ENCODE measurements at places on chromosomes 2 and 18.

DNA sequence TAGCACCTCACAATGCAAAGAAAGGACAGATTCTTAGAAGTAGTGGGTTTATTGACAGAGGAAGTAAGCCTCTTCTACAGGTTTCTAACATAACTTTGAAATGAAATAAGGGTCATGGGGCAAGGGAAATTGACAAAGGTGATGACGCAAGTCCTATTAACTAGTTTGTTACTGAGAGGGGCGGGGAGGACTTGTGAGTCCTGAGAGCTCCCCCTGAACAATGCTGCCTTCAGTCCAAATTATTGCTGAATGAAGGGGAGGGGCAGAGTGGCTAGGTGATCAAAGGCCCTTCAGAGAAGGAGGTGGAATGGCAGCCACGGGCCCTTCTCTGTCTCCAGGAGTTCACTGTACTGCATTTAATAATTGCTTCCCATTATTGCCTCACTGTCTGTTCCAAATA is 390.0 kb downstream of the MEIS1 start:
- DNase-seq = no peak

DNA sequence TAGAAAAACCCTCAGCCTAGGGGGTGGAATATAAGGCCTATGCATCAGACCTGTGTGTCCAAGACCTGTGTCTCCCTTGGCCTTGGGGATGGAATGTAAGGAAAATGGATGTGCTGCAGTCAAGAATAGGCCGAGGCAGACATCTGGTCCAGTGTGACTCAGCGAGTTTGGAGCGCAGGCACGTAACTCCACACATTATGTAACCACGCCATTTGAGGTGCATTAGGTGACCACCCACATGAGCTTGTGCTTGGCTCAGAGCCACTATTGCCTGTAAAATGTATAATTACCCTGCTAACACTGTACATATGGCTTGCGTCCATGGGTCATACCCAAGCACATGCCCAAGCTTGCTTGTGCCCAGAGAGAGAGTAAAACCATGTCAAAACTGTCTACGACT is 580.9 kb upstream of the HNMT start:
- DNase-seq = no peak

- no peak for DNase-seq
Measured at GRCh38 chr18:12046046-12046750, 47.4 kb upstream of the ANKRD62 start.

DNA sequence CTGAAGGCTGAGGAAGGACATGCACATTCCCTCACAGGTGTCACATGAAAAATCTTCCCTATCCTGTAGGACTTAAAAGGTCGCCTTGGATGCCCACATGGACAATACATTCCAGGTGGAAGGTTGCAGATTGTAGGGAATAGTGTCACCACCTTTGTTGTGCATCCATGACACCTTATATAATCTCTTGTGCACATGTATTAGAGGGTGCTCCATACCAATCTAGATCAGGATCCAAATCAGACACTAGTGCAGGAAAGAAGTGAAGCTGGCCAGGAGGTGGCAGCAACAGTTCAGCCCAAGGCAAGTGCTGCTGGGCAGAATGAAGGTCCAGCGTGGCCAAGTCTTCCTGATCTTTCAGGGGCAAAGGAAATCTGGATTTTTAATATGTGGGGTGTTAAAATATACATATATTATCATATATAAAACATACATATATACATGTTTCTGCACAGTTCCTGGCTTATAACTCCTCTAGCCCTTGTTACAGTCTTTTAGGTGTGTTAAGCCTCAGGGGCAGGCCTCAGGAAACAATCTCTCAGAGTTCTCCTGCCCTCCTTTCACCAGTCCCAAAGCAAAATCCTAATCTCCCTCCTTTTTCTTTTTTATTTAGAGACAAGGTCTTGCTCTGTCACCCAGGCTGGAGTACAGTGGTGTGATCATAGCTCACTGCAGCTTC is 16.6 kb downstream of the NIF3L1 start:
- DNase-seq = peak; percentile 64

GRCh38 chr2:148656516-148656915 is 12.0 kb downstream of the EPC2 start:
- DNase-seq = no peak

GRCh38 chr2:165572151-165572550 is 102.7 kb downstream of the CSRNP3 start:
- peak; percentile 61 for DNase-seq

GRCh38 chr18:24488824-24489493 is 28.5 kb downstream of the HRH4 start:
- DNase-seq = no peak

DNA sequence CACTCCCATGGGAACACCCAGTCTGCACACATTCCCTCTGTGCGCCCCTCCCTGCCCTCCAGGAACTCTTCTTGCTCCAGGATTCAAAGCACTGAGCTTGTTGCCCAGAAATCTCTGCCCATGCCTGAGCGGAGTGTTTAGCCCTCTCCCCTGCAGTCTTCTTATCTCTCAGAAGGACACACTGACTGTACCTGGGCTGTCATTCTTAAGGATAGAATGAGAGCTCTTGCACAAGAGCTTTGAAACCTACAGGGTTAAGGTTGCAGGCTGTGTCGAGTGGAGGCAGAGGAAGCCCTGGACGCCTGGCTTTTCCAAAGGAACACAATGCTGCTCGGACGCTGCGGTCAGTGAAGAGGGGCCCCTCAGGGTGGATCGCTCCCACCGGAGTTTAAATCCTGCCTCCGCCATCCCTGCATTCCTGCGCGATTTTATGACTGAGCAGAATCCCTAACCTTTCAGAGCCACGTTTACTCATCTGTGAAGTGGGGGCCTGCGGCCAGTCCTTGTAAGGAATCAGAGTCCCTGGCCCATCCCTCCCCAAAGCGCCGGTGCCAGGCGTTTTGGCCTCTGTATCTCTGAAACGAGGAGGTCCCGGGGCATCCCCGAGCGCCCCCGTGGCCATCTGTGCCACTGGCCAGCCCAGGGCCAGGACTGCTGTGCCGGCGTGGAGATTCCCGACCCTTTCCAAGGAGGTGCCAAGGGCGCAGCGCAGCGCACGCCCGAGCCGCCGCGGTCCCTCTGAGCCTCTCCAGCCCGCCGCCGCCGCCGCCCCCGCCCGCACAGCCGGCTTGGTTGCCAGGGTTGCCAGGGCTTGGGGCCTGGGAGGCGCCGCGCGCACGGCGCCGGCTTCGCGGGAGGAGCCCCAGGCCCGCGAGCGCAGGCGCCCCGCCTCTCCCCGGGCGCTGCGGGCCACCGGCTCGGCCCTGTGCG is 58.9 kb downstream of the FAM168B start:
- peak; percentile 44 for DNase-seq

DNA sequence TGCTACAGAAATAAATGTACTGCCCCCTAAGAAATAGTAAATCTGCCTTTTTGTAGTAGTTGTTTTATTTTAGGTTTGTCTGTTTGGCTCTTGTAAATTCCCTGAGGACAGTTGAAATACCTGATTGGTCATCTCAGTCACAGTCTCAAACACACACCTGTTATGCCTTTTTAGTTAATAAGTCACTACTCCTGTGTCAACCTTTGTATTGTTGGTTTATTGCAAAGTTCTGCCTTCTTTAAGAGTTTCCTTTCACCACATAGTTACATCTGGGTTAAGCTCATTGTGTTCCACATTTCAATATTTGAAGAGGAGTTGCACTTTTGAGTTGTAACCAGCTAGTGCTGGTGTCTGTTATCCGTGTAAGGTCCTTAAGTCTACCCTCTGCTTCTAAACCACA is 198.7 kb downstream of the CCDC85A start:
- DNase-seq = no peak

- DNase-seq = no peak
Measured at GRCh38 chr2:129331638-129332037, 647.8 kb upstream of the RAB6C start.

DNA sequence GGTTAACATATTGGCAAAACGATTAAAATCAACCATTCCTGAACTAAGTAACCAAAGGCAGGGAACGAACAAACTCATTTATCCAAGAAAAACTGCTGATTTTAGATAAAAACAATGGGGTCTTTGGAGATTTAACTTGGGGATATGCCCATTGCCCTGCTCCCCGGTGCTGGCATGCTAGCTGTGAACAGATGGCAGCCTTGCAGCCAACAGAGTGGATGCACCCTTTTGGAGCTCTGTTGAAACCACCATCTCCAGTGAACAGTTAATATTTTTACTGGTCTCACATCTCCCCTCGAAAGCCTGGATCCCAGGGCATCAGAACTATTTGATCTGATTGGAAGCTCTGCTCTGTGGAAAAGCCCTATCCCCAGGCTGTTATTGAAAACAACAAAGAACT is 303.1 kb downstream of the TGIF1 start:
- DNase-seq = no peak

DNA sequence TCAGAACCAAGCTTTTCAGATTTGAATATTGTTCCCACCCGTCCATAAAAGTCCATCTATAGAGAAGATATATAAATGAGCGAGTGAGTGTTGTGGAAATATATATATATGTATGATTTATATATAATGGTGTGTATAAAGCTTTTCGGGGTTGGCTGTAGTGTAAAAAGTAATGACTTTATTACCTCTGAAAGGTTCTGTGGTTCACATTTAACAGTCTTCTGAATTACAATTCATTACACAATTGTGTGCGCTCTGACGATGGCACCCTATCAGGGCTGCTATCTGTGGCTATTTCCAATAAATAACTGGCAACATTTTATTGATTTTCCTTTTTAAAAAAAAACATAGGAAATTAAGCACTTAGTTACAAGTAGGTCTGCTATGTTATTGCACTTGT is 2.7 kb upstream of the BCL11A start:
- no peak for DNase-seq

DNA sequence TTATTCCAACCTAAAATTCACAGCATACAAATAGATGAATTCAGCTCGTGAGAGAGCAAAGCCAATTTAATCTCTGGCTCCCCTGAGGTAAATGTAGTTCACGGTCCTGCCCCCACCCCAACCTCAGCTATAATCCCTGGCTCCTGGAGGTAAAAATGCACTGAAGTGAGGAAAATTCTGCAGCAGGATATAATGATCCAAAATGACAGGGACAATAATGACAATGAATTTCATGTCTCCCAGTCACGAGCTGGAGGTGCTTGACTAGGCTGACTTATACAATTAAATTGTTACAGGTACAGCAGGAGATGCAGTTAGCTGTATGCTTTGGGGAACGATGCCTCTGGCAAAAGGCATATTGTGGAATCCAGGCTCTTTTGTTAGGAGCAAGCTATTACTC is 82.0 kb downstream of the GPD2 start:
- no peak for DNase-seq

DNA sequence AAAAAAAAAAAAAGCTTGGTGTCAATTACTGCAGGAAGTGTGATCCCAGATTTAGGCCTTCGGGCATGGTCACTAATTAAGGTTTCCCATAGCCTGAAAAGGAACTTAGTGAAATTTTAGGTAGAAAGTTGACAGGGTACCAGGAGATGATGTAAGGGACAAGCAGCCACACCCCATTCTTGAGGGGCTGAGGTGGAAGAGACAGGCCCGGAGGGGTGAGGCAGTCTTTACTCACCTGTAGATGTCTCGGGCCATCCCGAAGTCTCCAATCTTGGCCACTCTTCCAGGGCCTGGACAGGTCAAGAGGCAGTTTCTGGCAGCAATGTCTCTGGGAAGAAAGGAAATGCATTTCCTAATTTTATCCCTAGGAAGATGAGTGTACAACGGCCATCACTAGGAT is 94.3 kb downstream of the CLIP4 start:
- DNase-seq = no peak

- DNase-seq = no peak
Measured at GRCh38 chr18:7584646-7585275, 17.6 kb downstream of the PTPRM start.

- no peak for DNase-seq
Measured at GRCh38 chr2:46615986-46616485, 136.7 kb downstream of the TMEM247 start.

- DNase-seq = no peak
Measured at GRCh38 chr2:227079726-227080125, 84.3 kb downstream of the COL4A4 start.

DNA sequence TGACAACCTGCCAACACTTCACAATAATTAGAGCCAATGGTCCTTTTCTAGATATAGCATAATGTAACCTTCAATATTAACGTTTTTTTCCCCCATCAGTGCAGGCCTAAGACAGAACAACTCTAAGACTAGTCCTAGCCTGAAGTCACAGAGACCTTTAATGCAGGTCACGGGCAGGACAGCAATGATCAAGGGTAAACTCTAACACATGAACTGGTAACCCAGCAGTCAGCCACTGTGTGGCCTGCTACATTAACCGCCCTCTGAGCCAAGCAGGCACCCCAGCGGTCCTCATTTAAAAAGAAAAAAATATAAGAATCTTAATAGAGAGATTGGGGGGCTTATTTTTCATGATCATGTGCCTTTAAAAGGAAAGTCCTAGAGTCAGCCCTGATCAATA is 290.6 kb downstream of the AFF3 start:
- no peak for DNase-seq

DNA sequence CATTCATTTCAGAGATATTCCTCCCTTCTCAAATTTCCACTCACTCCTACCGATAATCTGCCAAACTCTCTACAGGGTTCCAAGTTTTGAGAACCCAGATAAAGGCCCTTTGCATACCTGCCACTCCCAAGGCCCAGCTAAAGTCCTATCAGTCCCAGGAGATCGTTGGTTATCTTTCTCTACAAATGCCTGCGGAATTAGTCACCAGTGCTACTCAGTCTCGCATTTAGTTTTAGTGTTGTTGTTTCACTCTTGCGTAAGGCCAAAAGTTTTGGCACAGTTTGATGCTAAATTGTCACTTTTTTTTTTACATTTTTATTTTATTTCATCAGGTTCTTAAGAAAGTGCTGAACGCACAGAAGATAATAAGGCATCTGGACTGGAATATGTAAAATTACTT is 29.2 kb upstream of the SETBP1 start:
- DNase-seq = no peak

DNA sequence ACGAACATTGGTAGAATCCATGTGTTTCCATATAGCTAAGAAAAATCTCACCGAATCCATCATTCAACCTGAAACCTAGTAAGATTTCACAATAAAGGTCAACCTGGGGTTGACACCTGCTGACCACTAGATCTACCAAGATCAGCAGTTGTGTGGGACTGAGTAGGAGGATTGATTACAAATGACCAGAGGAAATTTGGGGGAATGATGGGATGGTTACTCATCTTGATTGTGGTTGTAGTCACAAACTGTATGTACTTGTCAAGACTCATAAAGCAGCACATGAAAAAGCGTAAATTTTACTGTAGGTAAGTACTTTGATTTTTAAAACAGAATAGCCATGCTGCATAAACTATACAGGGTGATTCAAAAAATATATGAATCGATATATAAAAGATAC is 14.7 kb downstream of the DAPL1 start:
- no peak for DNase-seq

DNA sequence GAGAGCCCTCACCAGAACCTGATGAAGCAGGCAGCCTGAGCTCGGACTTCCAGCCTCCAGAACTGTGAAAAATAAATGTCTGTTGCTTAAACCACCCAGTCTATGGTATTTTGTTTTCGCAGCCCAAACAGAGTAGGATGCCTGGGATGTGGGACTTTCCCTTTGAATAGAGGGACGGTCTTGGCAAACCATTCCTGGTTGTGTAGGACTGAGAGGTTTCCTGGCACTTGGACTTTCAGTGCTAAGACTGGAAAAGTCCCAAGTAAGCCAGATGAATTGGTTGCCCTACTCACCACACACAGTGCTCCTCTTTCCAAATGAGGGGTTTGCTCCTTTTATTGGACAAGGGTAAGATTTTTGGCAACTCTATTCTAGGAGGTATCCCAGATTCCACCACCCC is 46.8 kb upstream of the ACMSD start:
- no peak for DNase-seq

GRCh38 chr2:188122985-188123384 is 168.7 kb upstream of the GULP1 start:
- no peak for DNase-seq

Measured in occipital lobe (tissue), 3 donors.